ENCODE measurements at places on chromosomes 1 and 21.
A peak's percentile ranks its signal among the peaks of the same experiment; 100 is the strongest.

DNA sequence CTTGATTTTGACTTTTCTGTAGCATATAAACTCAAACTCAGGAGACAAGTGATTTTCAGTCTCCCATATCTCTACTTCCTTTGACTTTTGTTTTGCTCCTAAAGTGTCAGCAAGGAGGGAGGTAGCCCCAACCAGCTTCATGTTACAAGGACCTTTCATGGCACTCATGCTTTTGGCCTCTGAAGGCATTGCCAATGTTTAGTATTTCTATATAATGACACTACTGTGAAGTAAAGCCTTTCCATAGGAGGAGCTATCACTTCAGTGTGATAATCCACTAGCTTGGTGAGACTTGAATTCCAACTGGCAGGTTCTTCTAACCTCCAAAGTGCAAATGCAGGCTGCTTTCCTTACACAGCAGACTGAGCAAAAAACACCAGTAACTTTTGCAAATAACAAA, 14.4 kb downstream of the COLGALT2 start:
- DNase-seq: no peak

- no peak for DNase-seq
These were observed 2.3 kb downstream of the FGR start for GRCh38 chr1:27632387-27633297.

DNA sequence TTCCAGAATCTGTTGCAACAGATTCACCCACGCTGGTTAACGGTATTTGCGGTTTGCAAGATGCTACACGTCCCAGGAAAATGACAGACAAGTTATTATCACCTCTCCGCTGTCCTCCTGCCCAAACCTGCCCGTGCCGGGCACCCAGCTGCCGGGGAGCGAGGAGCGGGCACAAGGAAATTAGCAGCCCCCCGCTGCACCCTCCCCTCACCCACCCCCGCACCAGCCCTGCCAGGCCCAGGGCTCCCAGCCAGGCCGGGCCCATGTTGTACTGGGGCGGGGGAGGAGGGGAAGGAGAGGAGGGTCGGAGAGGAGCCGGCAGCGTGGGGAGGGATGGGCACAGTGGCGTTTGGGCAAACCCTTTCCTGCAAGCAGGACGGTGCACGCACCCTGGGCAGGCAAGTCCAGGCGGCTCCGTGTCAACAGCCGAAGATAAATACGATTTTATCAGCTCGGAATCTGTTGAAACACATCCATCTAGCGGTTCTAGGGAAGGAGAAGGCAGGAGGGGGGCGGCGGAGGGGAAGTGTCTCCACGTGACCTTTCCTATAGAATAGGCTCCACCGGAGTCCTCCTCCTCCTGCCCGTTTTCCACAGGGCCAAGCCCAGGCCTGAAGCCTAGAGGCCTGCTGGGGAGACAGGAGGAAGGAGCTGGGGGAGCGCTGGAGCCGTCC, 35.1 kb upstream of the CCDC27 start:
- peak; percentile 95 for DNase-seq

GRCh38 chr1:2466270-2466665, 9.8 kb upstream of the PLCH2 start:
- no peak for DNase-seq

DNA sequence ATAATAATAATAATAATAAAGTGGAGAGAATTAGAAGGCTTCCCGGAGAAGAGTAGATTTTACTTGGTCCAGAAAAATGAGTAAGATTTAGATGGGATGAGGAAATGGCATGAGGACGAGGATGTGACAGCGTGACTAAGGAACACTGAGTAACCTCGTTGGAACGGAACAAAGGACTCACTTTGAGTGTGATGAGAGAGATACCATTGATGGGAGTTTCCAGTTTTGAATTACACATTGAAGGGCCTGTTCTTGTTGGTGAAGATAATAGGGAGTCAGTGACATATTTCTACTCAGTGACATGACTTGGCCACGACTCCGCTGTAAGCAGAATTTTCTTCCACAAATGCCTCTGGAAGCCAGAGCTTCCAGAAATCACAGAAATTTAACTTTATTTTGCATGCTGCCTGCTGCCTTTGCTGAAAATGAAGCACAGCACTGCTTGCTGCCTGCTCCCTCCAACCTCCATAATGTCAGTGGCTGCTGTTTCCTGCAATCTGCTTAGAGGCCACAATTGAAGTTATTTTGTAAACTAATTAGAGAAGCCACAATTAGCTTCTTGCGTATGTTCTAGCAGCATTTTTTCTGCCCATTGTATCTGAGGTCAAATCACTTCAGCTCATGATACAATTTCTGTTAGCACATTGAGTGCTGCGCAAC, 33.7 kb upstream of the FBXO28 start:
- no peak for DNase-seq

DNA sequence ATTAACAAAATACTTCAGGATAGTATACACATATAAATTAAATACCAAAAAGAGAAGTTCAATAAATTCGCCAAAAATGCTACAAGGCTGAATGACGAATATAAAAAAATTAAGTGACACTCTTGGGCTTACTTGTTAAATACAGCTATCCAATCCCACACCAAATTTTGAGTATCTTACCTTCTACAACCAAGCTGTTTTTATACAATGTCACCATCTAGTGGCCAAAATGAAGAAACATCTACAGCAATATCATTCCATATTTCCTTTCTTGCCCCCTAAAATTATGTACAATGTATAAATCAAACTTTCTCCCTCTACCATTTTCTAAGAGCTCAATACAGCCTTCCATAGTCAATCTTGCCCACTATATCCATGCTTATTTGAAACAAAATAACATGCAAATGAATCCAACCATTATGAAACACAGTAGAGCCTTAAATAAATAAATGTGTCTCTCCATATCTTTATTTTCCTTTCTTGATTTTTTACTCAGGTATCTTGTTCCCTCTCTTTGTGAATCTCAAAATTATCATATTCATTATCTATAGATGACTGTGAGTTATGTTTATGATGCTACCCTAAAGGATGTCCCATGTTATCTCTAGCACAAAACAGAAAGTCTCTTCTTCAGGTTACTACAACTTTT, 86.3 kb downstream of the ACBD6 start:
- DNase-seq: peak; percentile 68

- DNase-seq: no peak
These were observed 257.8 kb upstream of the ADGRL4 start for GRCh38 chr1:79264285-79264684.

- no peak for DNase-seq
These were observed 29.1 kb upstream of the CADM3 start for GRCh38 chr1:159142391-159142663.

DNA sequence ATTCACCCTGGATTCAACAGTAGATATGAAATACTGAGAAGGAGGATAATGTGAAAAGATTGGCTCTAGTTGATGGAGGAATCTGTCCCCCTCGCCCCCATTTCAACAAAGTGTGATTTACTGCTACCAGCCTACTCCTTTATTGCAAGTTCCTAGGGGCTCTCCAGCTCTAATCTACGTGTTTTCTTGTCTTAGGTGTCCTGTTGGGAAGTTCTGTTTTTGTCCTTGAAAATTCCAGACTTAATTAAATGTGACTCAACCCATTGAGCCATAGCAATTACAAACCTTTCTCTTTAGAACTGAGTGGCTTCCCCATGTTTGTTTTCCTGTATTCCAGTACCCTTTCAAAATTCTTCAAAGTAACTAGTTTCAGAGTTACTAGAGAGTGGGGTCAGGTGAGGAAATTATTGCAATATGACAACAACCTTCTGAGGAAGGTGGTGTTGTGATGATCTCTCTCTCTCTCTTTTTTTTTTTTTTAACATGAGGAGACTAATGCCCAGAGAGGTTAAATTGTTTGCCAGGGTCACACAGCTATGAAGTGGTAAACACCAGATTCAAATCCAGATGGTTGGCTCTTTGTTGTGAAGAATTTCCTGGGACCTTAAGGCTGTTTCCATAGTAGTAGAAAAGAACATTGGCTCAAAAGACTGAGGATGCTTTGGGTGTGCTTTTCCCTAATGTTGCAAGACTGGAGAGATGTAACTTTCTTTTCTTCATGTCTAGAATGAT, 3.5 kb downstream of the RGL1 start:
- no peak for DNase-seq

DNA sequence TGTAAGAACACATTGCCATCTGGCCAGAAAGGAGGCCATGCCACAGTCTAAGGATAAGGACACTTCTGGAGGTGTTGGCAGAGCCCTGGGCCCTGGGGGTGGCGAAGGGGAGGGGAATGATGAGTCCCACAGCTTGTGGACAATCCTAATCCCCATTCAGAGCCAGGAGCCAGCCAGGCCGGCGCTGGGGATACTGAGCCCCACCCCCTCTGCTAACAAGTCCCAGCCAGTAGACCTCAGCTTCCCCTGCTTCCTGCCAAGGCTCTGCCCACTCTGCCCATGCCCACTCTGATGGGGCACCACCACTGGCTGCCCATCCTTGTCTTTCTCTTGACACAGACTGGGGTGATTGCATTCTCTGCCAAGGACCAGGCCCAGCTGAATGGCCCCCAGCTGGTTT, 71.9 kb downstream of the NAV1 start:
- DNase-seq: no peak

GRCh38 chr1:24027838-24028468, 47.8 kb upstream of the SRSF10 start:
- peak; percentile 4 for DNase-seq

GRCh38 chr1:26546375-26546774, 16.8 kb downstream of the RPS6KA1 start:
- DNase-seq: no peak

GRCh38 chr21:38054334-38054733, 138.1 kb upstream of the KCNJ6 start:
- no peak for DNase-seq

- peak; percentile 48 for DNase-seq
These were observed 10.6 kb downstream of the FCMR start for GRCh38 chr1:206911064-206911663.
